Stimulated activated CD4-positive, alpha-beta T cell treated with anti-CD3 and anti-CD28 coated beads, Interleukin-1b, Interleukin-23, amount 100 ng/mL, for 48 hours (primary cell): ENCODE measurements at places on chromosomes 16 and 17.
A peak's percentile ranks its signal among the peaks of the same experiment; 100 is the strongest.

DNA sequence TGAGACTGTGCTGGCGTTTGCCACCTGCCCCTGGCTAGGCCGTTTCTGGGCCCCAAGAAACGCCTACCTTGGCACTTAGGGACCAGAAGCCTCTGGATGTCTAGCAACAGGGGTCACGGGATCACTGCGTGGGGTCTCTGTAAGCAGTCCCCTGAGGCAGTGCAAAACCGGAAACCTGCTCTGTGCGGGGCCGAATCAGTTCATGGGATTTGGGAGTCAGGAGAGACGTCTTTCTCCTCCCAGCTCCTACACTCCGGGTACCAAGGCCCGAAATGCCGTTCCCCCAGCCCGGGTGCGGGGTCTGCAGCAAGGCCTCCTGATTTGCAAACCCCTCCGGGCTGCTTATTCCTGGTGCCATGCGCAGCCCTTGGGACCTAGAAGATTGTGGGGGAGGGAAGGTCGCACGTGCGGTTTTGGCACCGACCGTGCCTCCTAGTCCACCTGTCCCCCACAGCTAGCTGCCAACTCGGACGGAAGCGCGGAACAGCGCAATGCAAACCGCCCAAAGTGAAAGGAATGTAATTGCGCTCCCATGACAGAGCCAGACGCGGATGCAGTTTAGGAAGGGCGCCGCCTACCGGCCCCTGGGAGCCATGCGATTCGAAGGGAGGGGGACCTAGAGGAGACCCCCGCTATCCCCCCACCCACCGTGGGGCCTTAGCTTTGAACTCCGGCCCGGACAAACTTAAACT, 6.5 kb downstream of the IRX5 start:
- no peak for DNase-seq

DNA sequence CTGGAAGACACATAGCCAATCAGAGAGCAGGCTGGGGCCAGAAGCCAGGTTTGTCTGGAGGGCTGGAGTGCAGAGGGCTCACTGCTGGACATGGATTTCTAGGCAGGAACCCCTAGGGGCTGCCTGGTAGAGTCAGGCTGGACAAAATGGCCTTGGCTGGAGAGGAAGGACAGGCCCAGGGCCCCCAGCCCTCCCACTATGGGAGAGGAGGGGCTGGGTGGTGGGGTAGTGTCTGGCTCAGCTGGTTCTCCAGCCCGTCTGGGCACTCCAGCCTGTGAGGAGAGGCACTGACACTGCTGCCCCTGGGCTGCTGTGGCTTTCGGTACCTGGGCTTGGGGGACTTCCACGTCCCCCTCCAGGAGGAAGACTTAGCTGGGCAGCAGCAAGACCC, 21.7 kb upstream of the DOK4 start:
- no peak for DNase-seq

GRCh38 chr17:70848785-70849184, 679.5 kb downstream of the KCNJ2 start:
- DNase-seq, result no peak

DNA sequence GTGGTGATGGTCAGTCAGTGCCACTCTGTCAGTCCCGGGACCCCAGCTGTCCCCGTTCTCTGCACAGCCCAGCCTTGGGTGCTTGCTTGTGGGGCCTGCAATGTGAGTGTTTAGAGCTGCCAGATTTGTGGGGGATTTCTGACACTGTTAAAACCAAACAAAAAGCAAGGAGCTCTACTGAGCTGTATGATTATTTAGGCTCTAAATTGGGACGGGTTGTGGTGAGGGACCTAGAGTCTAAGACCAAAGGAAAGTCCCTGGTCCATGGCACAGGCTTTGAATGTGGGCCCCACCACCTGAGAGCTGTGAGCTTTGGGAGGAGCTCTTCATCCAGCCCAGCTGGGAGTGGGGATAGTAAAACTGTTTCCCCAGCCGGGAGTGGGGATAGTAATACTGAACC, 63.3 kb downstream of the KSR1 start:
- no peak for DNase-seq

DNA sequence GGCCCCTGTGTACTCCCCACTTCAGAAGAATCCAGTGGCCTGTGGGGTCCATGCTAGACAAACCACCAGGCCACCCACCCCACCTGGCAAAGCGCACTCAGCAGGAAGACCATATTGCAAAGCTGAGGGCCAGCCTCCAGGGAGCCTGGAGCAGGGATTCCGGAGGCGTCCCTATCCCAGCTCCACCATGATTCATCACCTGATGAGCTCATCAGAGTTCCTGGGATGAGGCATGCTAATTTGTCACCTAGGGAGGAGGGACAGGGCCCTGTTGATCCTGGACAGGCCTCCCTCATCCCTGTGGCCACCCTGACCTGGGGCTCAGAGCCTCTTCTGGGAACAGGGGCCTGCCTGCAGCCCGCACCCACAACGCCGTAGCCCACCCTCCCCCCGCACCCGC, 131.6 kb upstream of the PLCG2 start:
- no peak for DNase-seq

- DNase-seq, result no peak
These were observed 41.3 kb upstream of the NLK start for GRCh38 chr17:28001149-28001548.

DNA sequence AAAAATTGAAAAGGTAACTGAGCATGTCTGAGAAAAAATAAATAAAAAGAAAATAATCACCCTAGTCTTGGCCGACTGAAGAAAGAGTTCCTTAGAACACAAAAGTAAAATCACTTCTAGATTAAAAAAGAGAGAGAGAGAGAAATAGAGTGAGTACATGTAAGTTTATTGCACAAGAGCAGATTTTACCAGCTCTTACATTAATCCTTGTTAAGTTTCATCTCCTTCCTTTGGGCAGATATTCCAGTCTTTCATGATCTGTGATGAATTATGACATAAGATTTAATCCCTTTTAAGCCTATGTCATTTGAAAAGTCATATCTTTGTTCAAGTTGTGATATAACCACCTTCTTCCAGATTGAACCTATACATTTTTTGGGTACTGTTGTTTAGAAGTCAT, 54.8 kb downstream of the NFAT5 start:
- DNase-seq, result no peak

DNA sequence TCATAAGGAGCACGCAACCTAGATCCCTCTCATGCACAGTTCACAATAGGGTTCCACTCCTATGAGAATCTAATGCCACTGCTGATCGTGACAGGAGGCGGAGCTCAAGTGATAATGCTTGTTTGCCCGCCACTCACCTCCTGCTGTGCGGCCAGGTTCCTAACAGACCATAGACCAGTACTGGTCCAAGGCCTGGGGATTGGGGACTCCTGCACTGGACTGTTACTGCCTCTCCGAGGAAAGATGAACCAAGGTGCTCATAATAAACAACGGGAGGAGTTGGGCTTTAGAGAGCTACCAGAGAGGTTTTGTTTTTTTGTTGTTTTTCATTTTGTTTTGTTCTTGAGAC, 58.2 kb downstream of the TK2 start:
- DNase-seq, result no peak

- DNase-seq, result no peak
These were observed 10.5 kb downstream of the SREBF1 start for GRCh38 chr17:17826342-17826713.

GRCh38 chr17:49187301-49187700, 23.1 kb downstream of the GNGT2 start:
- DNase-seq, result no peak

- peak; percentile 85 for DNase-seq
These were observed 14.9 kb upstream of the CBFB start for GRCh38 chr16:67013823-67014633.

DNA sequence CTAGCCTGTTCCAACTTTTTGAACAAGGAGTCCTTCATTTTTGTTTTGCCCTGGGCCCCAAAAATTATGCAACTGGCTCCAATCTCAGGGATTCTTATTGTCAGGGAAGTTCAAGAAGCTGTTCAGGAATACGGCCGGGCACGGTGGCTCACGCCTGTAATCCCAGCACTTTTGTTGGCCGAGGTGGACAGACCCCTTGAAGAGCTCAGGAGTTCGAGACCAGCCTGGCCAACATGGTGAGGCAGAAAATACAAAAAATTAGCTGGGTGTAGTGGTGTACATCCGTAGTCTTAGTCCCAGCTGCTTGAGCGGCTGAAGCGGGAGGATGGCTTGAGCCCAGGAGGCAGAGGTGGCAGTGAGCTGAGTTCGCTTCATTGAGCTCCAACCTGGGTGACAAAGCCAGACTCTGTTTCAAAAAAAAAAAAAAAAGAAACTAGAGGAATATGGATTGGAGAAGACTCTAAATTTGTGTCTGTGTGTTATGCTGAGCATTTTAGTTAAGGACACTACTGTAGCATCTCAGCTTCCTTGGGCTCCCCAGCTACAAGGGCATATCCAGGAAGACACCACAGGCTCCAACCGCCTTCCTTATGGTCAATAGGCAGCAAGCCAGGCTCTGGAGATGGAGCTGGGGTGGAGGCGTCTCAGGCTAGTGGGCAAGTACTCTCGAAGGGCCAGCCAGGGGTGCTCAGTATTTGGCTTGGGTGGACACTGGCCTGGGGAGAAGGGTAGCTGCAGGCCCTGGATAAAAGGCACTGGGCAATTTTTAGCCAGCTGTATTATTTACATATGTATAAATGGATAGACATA, 56.8 kb upstream of the CREBBP start:
- no peak for DNase-seq

DNA sequence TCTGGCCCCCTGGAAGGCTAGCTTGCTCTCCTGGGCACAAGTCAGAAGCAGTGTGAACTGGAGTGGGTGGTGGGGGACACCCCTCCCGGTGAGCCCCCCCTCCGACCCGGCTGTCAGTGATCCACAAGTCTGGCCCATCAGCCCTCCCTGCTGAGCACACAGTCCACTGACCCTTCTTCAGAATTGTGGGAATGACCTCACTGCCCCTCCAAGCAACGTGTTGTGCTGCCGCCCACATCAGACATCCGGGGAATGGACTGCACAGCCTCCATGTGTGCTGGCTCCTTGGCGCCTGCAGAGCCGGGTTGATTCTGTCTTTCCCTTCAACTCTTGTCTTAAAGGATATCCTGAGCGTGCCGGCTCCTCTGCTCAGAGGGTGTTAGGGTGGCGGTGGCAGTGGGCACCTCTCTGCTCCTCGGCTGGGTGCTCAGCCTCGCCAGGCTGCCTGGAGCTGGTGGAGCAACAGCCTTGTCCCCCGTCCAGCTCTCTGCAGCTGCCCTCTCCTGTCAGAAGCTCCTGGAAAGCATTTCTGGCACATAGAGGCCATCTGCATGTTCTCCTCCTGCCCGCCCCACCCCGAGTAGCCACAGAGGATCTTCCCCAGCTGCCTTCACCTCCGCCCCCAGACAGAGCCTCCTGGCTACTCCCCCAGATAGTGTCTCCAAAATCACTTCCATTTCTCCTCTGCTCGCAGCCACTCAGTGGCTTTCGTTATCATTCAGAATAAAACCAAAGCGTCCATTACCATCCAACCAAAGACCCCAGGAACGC, 19.8 kb downstream of the NPTX1 start:
- no peak for DNase-seq

- no peak for DNase-seq
These were observed 16.0 kb downstream of the NSRP1 start for GRCh38 chr17:30132615-30133014.

DNA sequence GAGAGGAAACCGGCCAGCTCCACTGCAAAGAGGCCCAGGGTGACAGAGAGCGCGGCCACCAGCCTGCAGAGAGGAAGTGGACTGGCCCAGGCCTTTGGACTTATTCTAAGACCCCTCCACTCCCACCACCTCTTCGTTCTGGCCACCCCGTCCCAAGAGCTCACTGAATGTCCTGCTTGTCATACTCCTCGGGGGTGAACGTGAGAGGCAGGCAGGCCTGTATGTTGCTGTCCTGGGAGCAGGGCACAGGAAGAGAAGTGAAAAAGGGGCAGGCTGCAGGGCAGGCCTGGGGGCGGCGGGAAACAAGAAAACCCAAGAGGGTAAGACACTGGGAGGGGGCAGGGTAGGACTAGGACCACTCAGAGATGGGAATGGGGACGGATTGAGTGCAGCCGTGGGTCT, 384 bp downstream of the TMEM107 start:
- no peak for DNase-seq

GRCh38 chr16:78415013-78415412, 315.6 kb downstream of the WWOX start:
- no peak for DNase-seq

GRCh38 chr17:62929320-62929719, 36.7 kb upstream of the TANC2 start:
- DNase-seq, result no peak

GRCh38 chr17:38892620-38893019, 22.8 kb downstream of the LASP1 start:
- no peak for DNase-seq

DNA sequence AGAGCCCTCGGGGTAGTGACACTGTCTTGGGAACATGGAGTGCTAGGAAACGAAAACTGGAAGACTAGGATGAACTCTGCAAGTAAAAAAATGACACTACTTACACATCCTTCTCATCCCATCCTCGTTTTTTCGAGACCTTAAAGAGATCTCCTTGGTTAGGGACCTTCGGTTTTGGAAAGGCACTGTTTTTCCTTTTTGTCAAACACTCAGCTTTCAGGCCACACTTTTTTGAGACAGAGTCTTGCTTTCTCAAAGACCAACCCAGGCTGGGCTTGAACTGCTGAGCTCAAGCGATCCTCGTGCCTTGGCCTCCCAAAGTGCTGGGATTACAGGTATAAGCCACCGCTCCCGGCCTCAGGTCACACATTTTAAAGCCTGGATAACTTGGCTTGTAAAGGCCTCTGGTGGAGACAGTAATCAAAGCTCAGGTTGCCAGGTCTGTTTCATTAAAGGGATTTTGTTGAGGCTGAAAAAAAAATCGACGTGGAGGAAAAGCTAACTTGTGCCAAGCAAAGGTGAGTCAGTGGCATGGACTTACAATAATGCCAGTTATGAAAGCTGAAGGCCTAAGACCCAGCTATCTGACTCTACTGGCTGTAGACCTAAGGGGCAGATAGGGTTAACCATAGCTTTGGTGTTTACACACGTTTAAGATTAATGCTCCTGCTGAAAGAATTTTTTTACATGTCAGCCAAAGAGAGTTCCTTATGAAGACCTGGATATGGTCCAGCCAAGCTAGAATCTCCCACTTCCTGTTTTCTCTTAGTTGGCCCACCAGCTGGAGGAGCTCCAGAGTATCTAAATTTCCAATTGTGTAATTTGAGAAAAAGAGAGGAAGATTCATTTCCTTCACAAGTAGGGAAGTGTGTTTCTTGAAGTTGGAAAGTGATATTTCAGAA, 823 bp downstream of the NBR1 start:
- no peak for DNase-seq
